ENCODE measurements at places on chromosomes 11 and 22. TPM values are rescaled to one million over a fixed set of nuclear protein-coding genes. Genes with fewer than 3 reads are reported as not detected.
A peak's percentile ranks its signal among the peaks of the same experiment; 100 is the strongest.

MORC2 gene
- 28.1 TPM for total RNA-seq

- DNase-seq = no peak
These were observed 52.8 kb downstream of the KCNJ4 start for GRCh38 chr22:38402204-38402603.

DNA sequence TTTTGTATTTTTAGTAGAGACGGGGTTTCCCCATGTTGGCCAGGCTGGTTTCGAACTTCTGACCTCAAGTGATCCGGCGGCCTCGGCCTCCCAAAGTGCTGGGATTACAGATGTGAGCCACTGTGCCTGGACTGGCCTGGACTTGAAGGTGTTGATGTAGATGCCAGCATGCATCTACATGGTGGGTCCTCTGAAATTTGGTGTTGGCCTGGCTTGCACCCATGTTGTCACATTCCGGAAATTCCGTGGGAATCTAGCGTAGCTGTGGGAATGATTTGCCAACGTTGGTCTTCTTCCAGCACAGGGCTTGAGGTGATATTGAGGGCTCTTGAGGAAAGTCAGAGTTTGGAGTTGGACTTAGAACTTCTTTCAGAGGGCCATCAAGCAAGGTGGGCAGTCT is 6.5 kb downstream of the PACS1 start:
- no peak for DNase-seq

- DNase-seq = no peak
These were observed 232.5 kb upstream of the NCAM1 start for GRCh38 chr11:112728716-112729115.

GRCh38 chr11:127493330-127494022 is 492.9 kb upstream of the KIRREL3 start:
- DNase-seq = no peak

DNA sequence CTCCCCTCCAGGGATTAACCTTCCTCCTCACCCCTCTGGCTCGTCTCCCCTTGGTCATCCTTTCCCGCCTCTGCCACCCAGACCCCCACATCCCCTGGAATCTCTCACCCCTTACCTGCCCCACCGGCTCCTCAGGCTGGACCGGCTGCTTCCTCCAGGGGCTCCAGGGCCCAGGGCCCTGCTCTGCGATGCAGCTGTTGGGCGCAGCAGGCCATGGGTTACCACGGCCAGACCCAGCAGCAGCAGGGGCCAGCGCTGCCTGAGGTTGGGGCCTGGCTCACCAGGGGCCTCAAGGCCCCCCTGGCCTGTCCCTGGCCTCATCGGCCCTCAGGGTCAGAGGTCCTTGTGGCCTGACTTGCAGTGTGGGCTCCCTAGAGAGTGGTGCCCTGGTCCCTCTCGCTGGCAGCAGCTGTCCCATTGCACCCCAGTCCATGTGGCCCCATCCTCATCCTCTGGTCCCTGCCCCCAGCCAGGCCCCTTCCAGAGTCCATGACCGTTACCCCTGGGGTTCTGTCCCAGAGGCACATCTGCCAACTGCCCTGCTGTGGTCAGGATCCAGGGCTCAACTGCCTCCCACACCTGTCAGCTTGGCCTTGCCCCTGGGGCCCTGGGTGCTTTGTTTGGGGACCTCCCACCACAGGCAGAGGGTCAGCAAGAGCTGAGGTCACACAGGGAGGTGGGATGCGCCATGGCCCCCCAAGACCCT is at the start of gene IGLL1:
IGLL1 (minus strand) TSS at position 421 of the 706 bp plus-strand sequence; CDS start at position 321, 100 bp downstream.
- DNase-seq = no peak

DNA sequence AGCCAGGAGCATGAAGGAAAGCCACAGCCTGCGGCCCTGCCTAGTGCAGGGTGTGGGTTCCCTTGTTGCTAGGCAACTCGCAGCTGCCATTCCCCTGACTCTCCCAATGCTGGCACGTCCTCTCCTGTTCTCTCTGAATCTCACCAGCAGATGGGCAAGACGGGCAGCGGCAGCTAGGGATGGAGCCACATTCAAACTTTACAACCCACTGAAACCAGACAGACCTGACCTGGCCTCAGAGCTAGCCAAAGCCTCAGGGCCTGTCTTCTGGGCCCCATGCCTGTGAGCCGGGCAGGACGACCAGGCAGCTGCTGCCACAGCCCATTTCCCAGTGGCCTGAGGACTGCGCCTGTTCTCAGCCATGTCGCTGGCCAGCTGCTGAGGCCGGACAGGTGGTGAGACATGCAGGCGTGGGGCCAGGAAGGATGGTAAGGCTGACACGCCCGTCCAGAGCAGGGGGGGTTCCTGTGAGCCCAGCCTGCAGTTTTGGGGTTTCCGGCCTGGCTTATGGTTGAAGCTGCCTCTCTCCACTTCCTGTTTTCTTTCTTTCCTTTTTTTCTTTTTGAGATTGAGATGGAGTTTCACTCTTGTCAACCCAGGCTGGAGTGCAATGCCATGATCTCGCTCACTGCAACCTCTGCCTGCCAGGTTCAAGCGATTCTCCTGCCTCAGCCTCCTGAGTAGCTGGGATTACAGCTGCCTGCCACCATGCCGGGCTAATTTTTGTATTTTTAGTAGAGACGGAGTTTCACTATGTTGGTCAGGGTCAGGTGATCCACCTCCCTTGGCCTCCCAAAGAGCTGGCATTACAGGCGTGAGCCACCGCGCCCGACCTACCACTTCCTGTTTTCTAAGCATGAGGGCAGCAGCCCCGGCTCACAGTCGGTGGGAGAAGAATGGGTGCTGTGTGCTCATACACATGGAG is 4.1 kb downstream of the SUN2 start:
- DNase-seq = no peak

GRCh38 chr11:104098132-104098531 is 61.7 kb downstream of the DDI1 start:
- DNase-seq = no peak

GRCh38 chr11:33779849-33780528 is 5.7 kb upstream of the FBXO3 start:
- DNase-seq = no peak

GRCh38 chr22:20803696-20804324 is 29.9 kb downstream of the SERPIND1 start:
- peak; percentile 60 for DNase-seq

DNA sequence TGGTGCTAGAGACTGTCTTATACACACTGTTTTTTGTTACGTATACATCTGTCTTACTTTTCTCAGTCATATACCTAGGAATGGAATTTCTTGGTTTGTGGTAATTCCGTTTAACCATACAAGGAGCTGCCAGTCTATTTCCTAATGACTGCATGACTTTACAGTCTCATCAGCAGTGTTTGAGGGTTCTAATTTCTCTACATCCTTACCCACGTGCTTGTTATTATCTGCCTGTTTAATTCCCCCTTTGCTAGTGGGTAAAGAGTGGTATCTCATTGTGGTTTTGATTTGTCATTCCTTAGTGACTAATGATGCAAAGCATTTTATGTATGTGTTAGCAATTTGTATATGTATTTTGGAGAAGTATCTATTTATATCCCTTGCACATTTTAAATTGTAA is 1008.0 kb downstream of the FAM181B start:
- DNase-seq = no peak

- DNase-seq = peak; percentile 93
These were observed 33.8 kb upstream of the PPARA start for GRCh38 chr22:46116491-46116958.

GRCh38 chr22:44132724-44133123 is 48.0 kb upstream of the PARVG start:
- no peak for DNase-seq

- no peak for DNase-seq
These were observed 138.1 kb downstream of the SBF2 start for GRCh38 chr11:10155793-10156490.

MRPL23 gene
- 128 TPM for total RNA-seq

GRCh38 chr11:74989260-74989638 is 516 bp downstream of the NEU3 start:
- DNase-seq = peak; percentile 17

- peak; percentile 18 for DNase-seq
These were observed 35.8 kb upstream of the HSD17B12 start for GRCh38 chr11:43644621-43645299.

- peak; percentile 30 for DNase-seq
These were observed 1.0 kb downstream of the MN1 start for GRCh38 chr22:27800250-27801201.
